ENCODE measurements at places on chromosomes 5 and 9. TPM values are rescaled to one million over a fixed set of nuclear protein-coding genes. Genes with fewer than 3 reads are reported as not detected.

TNFAIP8 gene
- total RNA-seq = 11.0 TPM

ZNF462 gene
- 28.9 TPM for total RNA-seq

FOXD4L5 gene
- total RNA-seq = not detected

CDH9 gene
- total RNA-seq = not detected

ESM1 gene
- 0.29 TPM for total RNA-seq

C9orf152 gene
- 80.1 TPM for total RNA-seq

NTRK2 gene
- 0.52 TPM for total RNA-seq

SV2C gene
- 0.35 TPM for total RNA-seq

ZDHHC11B gene
- 2.4 TPM for total RNA-seq

Data from colonic mucosa (tissue), 4 donors.